Transverse colon (tissue), 4 donors: ENCODE measurements at places on chromosomes 5 and 9. TPM values are rescaled to one million over a fixed set of nuclear protein-coding genes. Genes with fewer than 3 reads are reported as not detected.
A peak's percentile ranks its signal among the peaks of the same experiment; 100 is the strongest.

The SLC6A18 gene
- total RNA-seq: not detected

The ZNF454 gene
- not detected for total RNA-seq

The ADRB2 gene
- total RNA-seq: 1.00 TPM

DNA sequence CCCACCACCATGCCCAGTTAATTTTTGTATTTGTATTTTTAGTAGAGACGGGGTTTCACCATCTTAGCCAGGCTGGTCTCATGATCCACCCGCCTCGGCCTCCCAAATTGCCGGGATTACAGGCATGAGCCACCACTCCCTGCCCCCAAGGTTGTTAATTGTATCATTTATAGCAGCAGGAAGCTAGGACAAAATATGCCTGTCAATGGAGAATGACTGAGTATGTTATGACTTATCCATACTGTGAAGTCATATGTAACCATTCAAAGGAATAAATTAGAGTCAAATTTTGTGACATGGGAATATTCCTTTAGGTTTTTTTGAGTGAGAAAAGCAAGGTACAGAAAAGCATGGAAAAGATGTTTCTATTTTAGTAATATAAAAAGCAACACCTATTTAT, 3.9 kb upstream of the DAB2 start:
- peaks cover 50% of the 10 kb centered on the region for H3K4me1 ChIP-seq
- no peak for DNase-seq
- H3K36me3 ChIP-seq: no peaks in the 10 kb centered on the region
- H3K4me3 ChIP-seq: no peak overlapping the region
- H3K27ac ChIP-seq: no peak overlapping the region

GRCh38 chr5:176648474-176649194, 1.4 kb downstream of the TSPAN17 start:
- DNase-seq: no peak
- no peaks in the 10 kb centered on the region for H3K36me3 ChIP-seq
- H3K27me3 ChIP-seq: no peaks in the 10 kb centered on the region
- H3K4me1 ChIP-seq: peaks cover 9% of the 10 kb centered on the region
- H3K4me3 ChIP-seq: peak overlapping the region; percentile 59
- H3K27ac ChIP-seq: peak overlapping the region; percentile 89

DNA sequence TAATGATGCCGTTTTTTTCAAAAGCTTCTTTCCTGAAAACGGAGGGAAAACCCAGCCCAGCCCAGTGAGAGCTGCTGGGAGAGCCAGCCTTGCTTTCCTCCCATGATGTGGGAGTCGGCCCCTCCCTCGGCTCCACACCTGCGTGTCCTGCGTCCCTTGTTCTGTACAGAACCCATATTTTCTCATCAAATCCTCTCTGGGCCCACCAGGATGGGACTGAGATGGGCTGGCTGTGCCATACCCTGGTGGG, 8.9 kb downstream of the FLT4 start:
- no peaks in the 10 kb centered on the region for H3K36me3 ChIP-seq
- no peak overlapping the region for H3K27ac ChIP-seq
- no peaks in the 10 kb centered on the region for H3K4me1 ChIP-seq
- H3K4me3 ChIP-seq: no peak overlapping the region
- H3K27me3 ChIP-seq: no peaks in the 10 kb centered on the region
- no peak for DNase-seq

GRCh38 chr9:35436933-35437332, 53.0 kb upstream of the RUSC2 start:
- DNase-seq: no peak
- no peaks in the 10 kb centered on the region for H3K36me3 ChIP-seq
- H3K4me1 ChIP-seq: no peaks in the 10 kb centered on the region
- no peak overlapping the region for H3K4me3 ChIP-seq
